MG63 (cell line): ENCODE measurements at places on chromosomes 1 and 21. TPM values are rescaled to one million over a fixed set of nuclear protein-coding genes. Genes with fewer than 3 reads are reported as not detected.

The S100A11 gene
- 347 and 507 TPM in 2 replicates for total RNA-seq

The PLPPR5 gene
- total RNA-seq: 0.16 TPM in 1 of 2 replicates, not detected in the other

The EPHB2 gene
- 19.6 TPM in 2 replicates for total RNA-seq

The OR2M3 gene
- total RNA-seq: not detected in 2 replicates

The KCTD3 gene
- 42.0 and 43.6 TPM in 2 replicates for total RNA-seq

The C1QB gene
- total RNA-seq: not detected in 2 replicates

The SCMH1 gene
- 11.5 and 13.4 TPM in 2 replicates for total RNA-seq

The INKA2 gene
- total RNA-seq: 1.1 TPM in 2 replicates

The NECTIN4 gene
- total RNA-seq: not detected in 2 replicates

The UBE2U gene
- not detected in 2 replicates for total RNA-seq
